Activated T-cell treated with anti-CD3 and anti-CD28 coated beads, Interleukin-2, amount 50 U/mL, for 24 hours (primary cell): ENCODE measurements at places on chromosomes 7 and 10.

GRCh38 chr7:148173369-148173768, 417.2 kb upstream of the C7orf33 start:
- no peaks in the 10 kb centered on the region for H3K27me3 ChIP-seq
- H3K4me3 ChIP-seq, result no peak overlapping the region
- no peak for DNase-seq
- no peaks in the 10 kb centered on the region for H3K4me1 ChIP-seq

GRCh38 chr7:4699841-4700240, 17.7 kb downstream of the FOXK1 start:
- H3K27ac ChIP-seq, result peak overlapping the region; percentile 6
- H3K4me1 ChIP-seq, result peaks cover 61% of the 10 kb centered on the region
- no peak for DNase-seq

- no peak overlapping the region for H3K27ac ChIP-seq
- no peak for DNase-seq
- H3K4me1 ChIP-seq, result peaks cover 13% of the 10 kb centered on the region
These were observed 736 bp upstream of the ITIH5 start for GRCh38 chr10:7667262-7668141.

DNA sequence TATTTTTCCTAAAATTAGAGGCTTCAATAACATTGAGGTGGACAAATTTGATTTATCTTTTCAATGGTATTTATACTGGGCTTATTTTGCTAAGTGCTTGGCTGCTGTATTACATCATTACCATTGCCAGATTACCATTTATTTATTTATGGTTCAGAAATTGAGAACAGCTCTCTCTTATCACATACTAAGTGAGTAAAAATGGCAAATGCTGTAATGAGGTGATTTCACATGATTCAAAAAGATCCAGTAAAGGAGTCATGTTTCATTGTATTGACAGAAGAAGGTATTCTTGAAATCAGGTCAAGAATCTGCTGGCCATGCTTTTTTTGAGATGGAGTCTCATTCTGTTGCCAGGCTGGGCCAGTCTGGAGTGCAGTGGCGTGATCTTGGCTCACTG, 322.6 kb downstream of the KIF20B start:
- no peak overlapping the region for H3K4me3 ChIP-seq
- no peaks in the 10 kb centered on the region for H3K36me3 ChIP-seq
- no peaks in the 10 kb centered on the region for H3K27me3 ChIP-seq
- no peaks in the 10 kb centered on the region for H3K4me1 ChIP-seq
- no peak overlapping the region for H3K27ac ChIP-seq

DNA sequence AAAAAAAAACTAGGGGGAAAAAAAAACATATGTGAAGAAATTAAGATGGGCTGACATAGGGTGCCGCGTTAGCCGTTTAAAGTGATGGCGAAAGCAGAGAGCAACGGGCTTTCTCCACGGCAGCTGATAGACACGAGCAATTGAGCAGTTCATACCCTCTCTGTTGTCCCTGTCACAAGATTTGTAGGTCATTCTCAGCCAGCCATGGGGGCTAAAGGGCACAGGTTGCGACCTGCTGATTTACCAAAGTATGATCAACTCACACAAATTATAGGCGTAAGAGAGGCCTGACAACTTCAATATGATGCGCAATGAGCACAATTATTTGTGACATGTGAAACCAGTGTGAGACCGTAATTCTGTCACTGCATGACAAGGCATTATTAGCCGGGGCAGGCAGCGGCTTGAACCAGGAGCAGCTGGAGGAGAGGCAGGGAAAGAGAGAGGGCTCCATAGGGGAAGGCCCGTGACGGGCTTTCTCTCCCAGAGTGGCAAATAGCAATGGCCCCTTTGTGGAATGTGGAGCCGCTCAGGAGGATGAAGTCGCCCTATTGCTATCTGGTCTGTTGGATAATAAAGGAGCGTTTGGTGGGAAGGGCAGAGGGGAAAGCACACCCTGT, 195.1 kb upstream of the HABP2 start:
- H3K27ac ChIP-seq, result no peak overlapping the region
- DNase-seq, result no peak
- H3K36me3 ChIP-seq, result no peaks in the 10 kb centered on the region
- peaks cover 1% of the 10 kb centered on the region for H3K4me1 ChIP-seq
- H3K4me3 ChIP-seq, result no peak overlapping the region
- peaks cover 3% of the 10 kb centered on the region for H3K27me3 ChIP-seq

DNA sequence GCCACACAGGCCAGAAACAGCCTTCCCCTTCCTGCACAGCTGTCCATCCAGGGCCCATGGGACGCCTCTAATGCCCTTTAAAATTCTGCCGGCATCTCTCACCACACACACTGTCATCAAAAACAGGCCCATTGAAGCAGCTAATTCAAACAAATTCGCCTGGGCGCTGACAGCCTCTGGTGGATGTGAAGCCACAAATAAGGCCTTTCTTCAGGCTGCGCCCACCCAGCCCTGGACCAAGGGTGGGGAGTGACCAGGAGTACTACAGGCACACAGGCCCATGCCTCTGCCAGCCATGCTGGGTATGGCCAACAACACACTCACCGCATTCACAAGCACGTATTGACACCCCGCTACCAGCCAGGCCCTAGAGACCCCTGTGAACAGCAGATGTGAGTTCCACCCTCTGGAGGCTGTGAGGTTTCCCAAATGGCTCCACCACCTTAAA, 54.6 kb downstream of the SLIT1 start:
- H3K4me3 ChIP-seq, result no peak overlapping the region
- no peak overlapping the region for H3K27ac ChIP-seq
- no peak for DNase-seq
- no peaks in the 10 kb centered on the region for H3K4me1 ChIP-seq

DNA sequence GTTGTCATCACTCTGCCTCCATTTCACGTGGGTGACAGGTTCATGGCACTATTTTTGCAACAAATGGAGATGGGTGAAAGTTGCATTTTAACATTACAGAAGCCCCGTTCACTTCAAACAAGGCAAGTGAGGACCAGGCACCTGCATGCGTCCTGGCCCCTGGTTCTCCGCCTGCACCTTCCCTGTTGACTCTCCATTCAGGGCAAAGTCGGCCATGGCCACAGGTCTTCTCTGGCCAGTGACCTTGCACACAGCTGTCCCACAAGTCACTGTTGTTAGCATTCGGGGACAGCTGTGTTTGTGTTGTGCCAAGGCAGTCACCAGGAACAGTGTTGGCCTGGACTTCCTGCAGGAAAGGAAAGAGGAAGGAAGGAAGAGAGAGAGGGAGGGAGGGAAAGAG, 554.9 kb downstream of the TCERG1L start:
- no peak for DNase-seq
- H3K4me1 ChIP-seq, result no peaks in the 10 kb centered on the region
- no peak overlapping the region for H3K27ac ChIP-seq

- no peak overlapping the region for H3K4me3 ChIP-seq
- no peaks in the 10 kb centered on the region for H3K4me1 ChIP-seq
- no peak for DNase-seq
- no peaks in the 10 kb centered on the region for H3K36me3 ChIP-seq
These were observed 57.8 kb downstream of the PHYHIPL start for GRCh38 chr10:59234194-59234593.

- H3K36me3 ChIP-seq, result peaks cover 92% of the 10 kb centered on the region
- H3K4me3 ChIP-seq, result no peak overlapping the region
- H3K27ac ChIP-seq, result no peak overlapping the region
- peaks cover 85% of the 10 kb centered on the region for H3K4me1 ChIP-seq
- no peaks in the 10 kb centered on the region for H3K27me3 ChIP-seq
- no peak for DNase-seq
These were observed 28.6 kb downstream of the WAC start for GRCh38 chr10:28561531-28561930.

DNA sequence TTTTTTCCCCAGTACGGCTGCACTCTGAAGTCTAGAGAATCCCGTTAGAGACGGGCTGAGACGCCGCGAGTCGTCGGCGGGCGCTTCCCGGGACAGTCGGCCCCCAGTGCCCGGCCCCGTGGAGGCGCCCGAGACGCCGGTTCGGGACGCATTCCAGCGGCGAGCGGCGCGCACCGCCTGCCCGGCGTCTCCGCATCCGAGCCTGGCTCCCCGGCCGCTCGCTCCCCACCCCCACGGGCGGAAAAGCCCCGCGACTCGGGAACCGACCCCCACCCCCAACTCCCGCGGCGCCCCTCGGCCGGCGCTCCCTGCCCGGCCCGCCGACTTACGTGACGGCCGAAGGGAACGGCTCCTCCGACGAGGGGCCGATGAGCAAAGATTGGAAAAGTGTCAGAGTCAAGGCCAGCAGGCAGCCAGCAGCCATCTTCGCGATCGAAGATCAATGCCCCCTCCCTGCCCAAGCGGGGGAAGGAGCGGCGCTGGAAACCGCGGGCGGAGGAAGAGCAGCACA, 486 bp downstream of the CACNA2D1 start:
- DNase-seq, result peak; percentile 28
- H3K4me1 ChIP-seq, result peaks cover 3% of the 10 kb centered on the region
- peak overlapping the region; percentile 48 for H3K4me3 ChIP-seq
- H3K27ac ChIP-seq, result no peak overlapping the region
- no peaks in the 10 kb centered on the region for H3K36me3 ChIP-seq

GRCh38 chr10:32731527-32731926, 226.5 kb downstream of the ITGB1 start:
- H3K27ac ChIP-seq, result no peak overlapping the region
- no peak for DNase-seq
- no peaks in the 10 kb centered on the region for H3K4me1 ChIP-seq

- peak; percentile 96 for DNase-seq
- peak within 1 kb of the TSS; percentile 92 for H3K4me3 ChIP-seq
- peaks cover 33% of the 10 kb centered on the region for H3K27me3 ChIP-seq
- peaks cover 25% of the 10 kb centered on the region for H3K36me3 ChIP-seq
These were observed at the start of gene PDZD8 for GRCh38 chr10:117375360-117376178. Gene PDZD8, minus strand, starts transcription at chr10:117375440. Its CDS starts 213 bp downstream, at chr10:117375227.

GRCh38 chr10:118729200-118729599, 25.6 kb downstream of the CACUL1 start:
- DNase-seq, result no peak
- H3K4me1 ChIP-seq, result peaks cover 48% of the 10 kb centered on the region
- H3K27me3 ChIP-seq, result no peaks in the 10 kb centered on the region
- H3K4me3 ChIP-seq, result no peak overlapping the region
- H3K27ac ChIP-seq, result no peak overlapping the region

DNA sequence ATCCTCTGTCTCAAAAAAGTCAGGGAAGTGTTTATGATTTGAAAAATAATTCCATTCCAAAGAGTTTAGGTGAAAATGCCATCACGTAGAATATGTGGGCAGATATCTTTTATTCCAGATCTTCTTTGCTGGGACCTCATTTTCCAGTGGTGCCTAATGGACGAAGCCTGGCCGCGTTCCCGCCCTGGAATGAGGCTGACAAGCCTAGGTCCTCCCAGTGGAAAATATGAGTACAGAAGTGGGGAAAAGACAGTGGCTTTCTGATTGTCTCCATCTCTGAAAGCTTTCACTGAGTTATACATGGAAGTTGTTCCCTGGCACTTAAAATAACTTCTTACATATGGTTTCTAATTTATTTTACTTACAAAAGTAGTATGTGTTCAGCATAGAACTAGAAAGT, 139.4 kb downstream of the TACC2 start:
- H3K27ac ChIP-seq, result no peak overlapping the region
- peaks cover 21% of the 10 kb centered on the region for H3K27me3 ChIP-seq
- no peaks in the 10 kb centered on the region for H3K36me3 ChIP-seq
- H3K4me3 ChIP-seq, result no peak overlapping the region
- no peaks in the 10 kb centered on the region for H3K4me1 ChIP-seq

DNA sequence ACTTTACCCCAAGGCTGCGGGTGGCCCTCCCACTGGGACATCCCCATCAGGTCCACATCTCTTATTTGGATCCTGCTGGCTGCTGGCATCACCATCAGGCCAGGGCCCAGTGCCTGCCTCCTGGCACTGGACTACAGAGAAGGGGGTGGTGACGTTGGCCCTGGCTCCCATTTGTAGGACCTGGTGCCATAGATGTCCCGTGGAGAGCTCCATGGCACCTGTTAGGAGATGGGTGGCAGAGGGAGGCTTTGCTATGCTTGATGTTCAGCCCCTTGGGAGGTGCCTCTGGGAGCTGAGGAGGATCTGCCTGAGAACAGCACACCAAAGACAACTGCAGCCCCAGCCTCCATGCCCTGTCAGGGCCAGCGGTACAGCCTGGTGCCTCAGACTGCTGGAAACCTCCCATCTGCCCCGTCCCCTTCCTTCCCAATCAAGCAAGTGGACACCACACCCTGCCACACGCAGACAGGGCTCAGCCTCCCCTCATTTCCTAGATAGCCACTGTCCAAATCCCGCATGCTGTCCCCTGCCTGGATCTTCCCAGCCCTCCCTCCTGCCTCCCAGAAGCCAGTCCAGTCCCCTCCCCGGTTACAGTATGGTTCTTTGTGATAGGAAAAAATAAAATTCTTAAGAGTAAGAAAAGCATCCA, 230.0 kb upstream of the GRB10 start:
- H3K36me3 ChIP-seq, result no peaks in the 10 kb centered on the region
- no peak overlapping the region for H3K27ac ChIP-seq
- no peak for DNase-seq
- H3K27me3 ChIP-seq, result no peaks in the 10 kb centered on the region

DNA sequence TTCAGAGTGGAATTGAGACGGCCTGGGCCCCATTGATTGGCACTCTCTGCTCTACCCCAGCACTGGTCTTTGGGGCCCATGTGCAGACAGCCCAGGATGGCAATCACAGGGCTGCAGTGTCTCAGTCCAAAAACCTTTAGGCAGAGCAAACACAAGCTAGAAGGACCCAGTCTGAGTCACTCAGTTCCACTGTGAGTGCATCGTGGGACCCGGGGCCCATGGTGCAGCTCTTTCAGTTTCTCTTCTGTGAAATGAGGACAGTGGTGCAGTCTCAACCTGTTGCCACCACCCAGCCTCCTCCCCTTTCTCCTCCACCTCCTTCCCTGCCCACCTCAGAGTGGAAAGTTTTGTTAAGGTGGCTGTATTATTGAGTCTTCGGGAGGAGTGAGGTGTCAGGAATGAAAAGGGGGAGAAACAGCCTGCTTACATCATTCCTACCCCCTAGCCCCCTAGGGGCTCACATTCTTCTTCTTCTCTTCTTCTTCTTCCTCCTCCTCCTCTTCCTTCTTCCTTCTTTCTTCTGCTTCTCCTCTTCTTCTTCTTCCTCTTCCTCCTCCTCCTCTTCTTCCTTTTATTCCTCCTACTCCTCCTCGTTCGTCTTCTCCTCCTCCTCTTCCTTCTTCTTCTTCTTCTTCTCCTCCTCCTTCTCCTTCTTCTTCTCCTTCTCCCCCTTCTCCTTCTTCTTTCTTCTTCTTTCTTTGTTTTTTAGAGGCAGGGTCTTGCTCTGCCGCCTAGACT, 19.5 kb upstream of the CARD11 start:
- peak overlapping the region; percentile 96 for H3K27ac ChIP-seq
- no peaks in the 10 kb centered on the region for H3K27me3 ChIP-seq
- no peaks in the 10 kb centered on the region for H3K36me3 ChIP-seq
- peak overlapping the region; percentile 62 for H3K4me3 ChIP-seq

- H3K27me3 ChIP-seq, result no peaks in the 10 kb centered on the region
- H3K4me1 ChIP-seq, result peaks cover 77% of the 10 kb centered on the region
- no peak for DNase-seq
- no peak overlapping the region for H3K4me3 ChIP-seq
- peak overlapping the region; percentile 77 for H3K27ac ChIP-seq
- peaks cover 26% of the 10 kb centered on the region for H3K36me3 ChIP-seq
These were observed 107.7 kb downstream of the NRBF2 start for GRCh38 chr10:63240807-63241206.

- H3K4me3 ChIP-seq, result no peak overlapping the region
- peaks cover 22% of the 10 kb centered on the region for H3K4me1 ChIP-seq
- peaks cover 16% of the 10 kb centered on the region for H3K36me3 ChIP-seq
- peak overlapping the region; percentile 65 for H3K27ac ChIP-seq
These were observed 39.6 kb downstream of the CLEC2L start for GRCh38 chr7:139562961-139563565.
